ENCODE measurements at places on chromosomes 6 and 20. TPM values are rescaled to one million over a fixed set of nuclear protein-coding genes. Genes with fewer than 3 reads are reported as not detected.

Gene EPB41L1
- total RNA-seq = 34.9 TPM

Gene FABP7
- not detected for total RNA-seq

Gene CYP24A1
- 39.6 TPM for total RNA-seq

DNA sequence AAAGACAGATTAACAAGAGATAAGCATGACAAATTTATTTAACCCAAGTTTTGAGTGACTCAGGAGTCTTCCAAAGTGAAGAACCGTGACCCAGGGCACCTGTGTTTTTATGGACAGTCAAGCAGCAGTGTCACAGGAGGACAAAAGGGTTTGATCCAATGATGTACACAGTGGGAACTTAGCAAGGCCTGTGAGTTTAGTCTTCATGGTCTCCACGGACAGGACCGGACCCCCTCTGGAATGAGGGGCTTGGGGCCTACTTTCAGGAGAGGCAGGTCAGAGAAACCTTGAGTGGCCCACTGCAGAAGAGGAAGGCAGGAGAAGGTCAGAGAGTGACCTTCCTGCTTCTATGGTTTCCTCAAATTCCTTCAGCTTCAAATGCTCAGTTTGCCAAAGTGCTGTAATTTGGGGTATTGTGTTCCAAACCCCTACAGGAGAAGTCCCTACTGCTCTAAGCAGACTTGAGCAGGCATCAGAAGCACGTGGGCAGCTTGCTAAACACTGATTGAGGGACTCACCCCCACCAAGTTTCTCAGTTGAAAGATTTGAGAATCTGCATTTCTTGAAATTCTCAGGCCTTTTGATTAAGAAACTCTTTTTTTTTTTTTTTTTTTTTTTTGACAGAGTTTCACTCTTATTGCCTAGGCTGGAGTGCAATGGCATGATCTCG is 26.4 kb upstream of the ZMYND8 start:
- peak; percentile 64 for DNase-seq

- no peak for DNase-seq
Measured at GRCh38 chr6:104239971-104240370, 619.7 kb downstream of the HACE1 start.

DNA sequence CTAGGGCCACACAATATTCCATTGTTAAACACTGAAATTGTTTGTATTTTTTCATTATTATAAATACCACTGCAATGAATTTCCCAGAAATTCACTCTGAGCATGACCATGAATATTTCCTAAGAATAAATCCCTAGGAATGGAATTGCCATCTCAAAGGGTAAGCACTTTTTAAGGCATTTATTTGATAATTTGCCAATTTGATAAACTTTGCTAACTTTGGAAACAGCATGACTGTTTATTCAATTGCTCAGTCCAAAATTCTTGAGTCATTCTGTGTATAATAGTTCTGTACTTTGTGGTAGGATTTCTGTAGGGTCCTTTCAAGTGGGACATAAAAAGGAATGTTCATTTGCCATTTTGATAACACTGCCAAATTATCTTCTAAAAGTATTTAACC is 44.2 kb upstream of the TOX2 start:
- peak; percentile 69 for DNase-seq

DNA sequence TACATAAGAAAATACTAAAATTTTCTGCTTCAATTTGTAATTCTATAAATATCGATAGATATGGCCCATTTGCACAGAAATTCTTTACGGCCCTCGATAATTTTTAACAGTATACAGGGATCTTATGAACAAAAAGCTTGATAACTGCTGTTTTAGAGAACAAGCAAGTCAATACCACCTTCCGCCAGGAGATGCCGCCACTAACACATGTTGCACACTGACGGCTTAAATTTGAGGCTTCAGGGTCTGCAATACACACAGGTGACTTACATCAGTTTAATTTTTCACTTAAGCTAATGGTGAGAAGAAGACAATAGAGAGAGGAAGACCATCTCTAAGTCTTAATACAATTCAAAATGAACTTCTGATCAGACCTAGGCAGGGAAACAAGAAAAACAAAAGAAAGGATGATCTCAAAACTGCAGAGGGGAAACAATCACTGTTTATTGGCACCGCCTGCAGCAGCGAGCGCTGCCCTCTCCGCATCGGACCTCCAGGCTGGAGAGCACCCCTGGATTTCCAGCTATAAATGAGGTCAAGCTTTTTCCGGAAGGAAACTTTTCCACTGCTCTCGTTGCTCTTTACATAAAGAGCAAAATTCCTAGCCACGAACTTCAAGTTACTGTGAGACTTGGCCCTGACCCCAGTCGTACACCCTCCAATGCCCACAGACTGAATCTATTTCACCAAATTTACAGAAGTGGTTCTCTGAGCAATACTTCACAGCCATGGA is 53.9 kb downstream of the OTOR start:
- DNase-seq = peak; percentile 53

DNA sequence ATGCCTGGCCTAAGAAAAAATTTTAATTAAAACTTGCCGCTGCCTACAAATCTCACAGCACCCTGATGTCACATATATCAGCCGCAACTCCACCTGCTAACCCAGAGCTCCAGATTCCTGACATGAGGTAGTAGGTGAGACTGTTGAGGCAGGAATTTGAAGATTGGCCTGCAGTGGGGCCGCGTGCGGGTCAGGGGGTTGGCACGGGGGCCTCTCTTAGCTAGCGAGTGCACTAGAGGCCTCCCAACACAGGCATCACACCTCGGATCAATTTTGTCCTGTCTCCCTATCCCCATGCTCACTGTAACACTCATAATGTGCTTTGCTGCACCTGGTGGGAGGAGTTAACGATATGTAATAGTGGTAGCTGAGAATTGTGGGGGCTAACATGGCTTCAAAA is 349.8 kb downstream of the CDC5L start:
- no peak for DNase-seq
